ENCODE measurements at places on chromosomes 5 and 9. TPM values are rescaled to one million over a fixed set of nuclear protein-coding genes. Genes with fewer than 3 reads are reported as not detected.
A peak's percentile ranks its signal among the peaks of the same experiment; 100 is the strongest.

Gene GCNT1
- 2.3 TPM for total RNA-seq

Gene PAEP
- total RNA-seq: not detected

Gene SLC25A2
- total RNA-seq: not detected

Gene PCDHGB2
- 3.9 TPM for total RNA-seq

DNA sequence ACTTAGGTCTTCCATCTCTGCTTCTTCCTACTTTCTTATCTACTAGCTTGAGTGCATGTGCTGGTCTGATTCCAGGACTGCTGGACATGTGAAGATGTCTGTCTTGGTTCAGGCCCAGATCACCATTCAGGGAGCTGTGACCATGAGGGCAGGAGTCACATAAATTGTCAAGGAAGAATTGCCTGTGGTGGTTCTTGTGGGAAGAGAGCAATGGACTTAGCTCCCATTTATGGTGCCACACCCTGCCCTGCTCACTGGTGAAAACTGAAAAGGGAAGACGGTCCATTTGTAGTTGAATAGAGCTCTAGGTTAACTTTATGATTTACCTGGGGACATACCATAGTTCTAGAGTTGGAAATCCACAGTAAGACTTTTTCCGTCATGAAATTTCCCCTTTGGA lies 244.3 kb upstream of the ZNF608 start:
- DNase-seq: no peak
- no peaks in the 10 kb centered on the region for H3K4me1 ChIP-seq
- no peak overlapping the region for H3K27ac ChIP-seq
- no peaks in the 10 kb centered on the region for H3K36me3 ChIP-seq

DNA sequence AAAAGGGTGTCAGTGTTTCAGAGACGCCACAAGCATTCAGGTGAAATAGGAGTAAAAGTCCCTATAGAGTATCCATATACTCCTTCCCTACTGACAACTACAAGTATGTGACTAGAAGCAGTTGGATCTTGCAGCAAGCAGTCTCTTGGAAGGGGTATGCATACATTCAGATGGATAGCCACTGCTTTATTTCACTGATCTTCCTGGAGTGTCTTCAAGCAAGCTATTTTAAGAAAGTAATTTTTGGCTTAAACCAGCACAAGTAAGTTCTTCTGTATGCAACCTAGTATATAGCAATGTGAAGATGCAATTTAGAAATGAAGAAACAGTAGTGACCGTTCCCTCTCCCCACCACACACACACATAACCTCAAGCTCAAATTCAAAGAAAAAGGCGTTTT lies 446.8 kb upstream of the CDH18 start:
- H3K36me3 ChIP-seq: no peaks in the 10 kb centered on the region
- no peak overlapping the region for H3K27ac ChIP-seq
- DNase-seq: no peak
- H3K4me3 ChIP-seq: no peak overlapping the region
- H3K27me3 ChIP-seq: no peaks in the 10 kb centered on the region

DNA sequence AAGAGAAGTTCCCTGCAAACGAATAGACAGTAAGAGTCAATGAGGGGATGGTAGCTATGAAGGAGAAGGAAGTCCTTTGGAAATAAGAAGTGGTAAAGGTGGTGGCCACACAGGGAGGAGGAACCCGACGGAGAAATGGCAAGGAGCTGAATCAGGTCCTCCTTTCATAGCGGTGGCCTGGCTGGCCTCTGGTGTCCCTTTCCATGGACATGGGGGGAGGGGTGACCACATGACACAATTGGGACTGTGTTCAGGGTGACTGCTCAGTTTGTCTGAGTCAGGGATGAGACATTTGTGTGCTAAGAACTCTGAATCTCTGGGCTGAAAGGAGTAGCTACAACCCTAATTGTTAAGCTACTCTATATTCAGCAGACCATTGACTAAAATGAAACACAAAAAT lies 28.7 kb upstream of the TIMD4 start:
- H3K36me3 ChIP-seq: no peaks in the 10 kb centered on the region
- no peak overlapping the region for H3K27ac ChIP-seq
- H3K4me1 ChIP-seq: no peaks in the 10 kb centered on the region
- H3K4me3 ChIP-seq: no peak overlapping the region

DNA sequence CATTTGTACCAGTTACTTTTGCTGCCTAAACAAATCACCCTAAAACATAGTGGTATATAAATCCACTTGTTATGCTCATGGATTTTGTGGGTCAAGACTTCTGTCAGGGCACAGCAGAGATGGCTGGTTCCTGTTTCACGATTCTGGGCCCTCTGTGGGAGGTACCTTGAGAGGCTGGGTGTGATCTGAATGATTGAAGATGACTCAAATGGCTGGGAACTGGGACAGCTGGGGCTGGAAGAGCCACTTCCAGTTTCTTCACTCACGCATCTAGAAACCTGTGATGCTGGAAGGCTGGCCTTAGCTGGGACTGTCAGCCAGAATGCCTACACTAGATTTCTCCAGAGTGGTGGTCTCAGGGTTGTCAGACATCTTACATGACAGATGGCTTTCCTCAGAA lies 88.1 kb downstream of the KIF4B start:
- no peak overlapping the region for H3K4me3 ChIP-seq
- H3K27me3 ChIP-seq: no peaks in the 10 kb centered on the region
- no peak for DNase-seq
- no peaks in the 10 kb centered on the region for H3K4me1 ChIP-seq

DNA sequence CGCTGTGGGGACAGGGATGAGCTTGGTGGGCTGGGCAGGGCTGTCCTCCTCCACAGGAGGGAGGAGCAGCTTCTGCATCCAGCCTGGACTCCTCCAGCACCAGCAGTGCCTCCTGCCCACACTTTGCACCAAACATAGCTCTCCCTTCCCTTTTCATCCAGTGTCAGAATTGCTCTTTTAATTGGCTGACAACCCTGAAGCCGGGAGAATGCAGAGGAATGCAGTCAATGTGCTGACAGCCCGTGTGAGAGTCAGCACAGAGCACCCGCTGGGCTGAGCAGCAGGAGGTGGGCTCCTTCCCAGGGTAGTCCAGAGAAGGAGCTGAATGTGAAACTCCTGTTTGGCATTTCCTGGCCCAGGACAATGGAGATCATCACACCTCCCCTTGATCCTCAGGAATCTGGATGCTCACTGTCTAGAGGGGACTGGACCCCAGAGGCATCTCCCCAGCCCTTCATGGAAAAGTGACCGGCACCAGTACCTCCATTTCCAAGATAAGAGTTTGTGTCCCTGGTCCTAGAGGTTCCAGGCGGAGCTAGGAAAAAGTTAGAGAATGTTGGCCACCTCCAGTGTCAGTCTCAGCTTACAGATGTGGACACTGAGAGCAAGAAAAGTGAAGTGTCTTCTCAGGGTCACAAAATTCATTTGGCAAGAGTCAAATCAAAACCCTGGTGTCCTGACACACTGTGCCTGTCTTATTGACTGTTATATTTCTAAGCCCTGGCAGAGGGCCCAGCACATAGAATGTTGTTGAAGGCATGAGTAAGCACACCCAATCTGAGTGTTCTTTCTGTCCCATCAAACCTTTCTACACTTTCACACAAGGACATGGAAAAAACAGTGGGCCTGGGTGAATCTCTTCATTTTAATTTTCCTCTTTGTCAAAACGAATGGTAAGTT lies 202.1 kb downstream of the SNX18 start:
- H3K36me3 ChIP-seq: no peaks in the 10 kb centered on the region
- no peak overlapping the region for H3K27ac ChIP-seq
- H3K4me1 ChIP-seq: no peaks in the 10 kb centered on the region
- DNase-seq: no peak
- no peak overlapping the region for H3K4me3 ChIP-seq

GRCh38 chr9:70080481-70081119 lies 37.0 kb downstream of the MAMDC2 start:
- H3K4me1 ChIP-seq: peaks cover 19% of the 10 kb centered on the region
- no peak overlapping the region for H3K4me3 ChIP-seq
- DNase-seq: no peak

GRCh38 chr9:123425836-123426365 lies 69.9 kb downstream of the CRB2 start:
- H3K27me3 ChIP-seq: no peaks in the 10 kb centered on the region
- no peaks in the 10 kb centered on the region for H3K4me1 ChIP-seq
- H3K4me3 ChIP-seq: no peak overlapping the region
- no peaks in the 10 kb centered on the region for H3K36me3 ChIP-seq
- DNase-seq: no peak

GRCh38 chr9:136722093-136722968 lies 10.0 kb downstream of the DIPK1B start:
- peaks cover 68% of the 10 kb centered on the region for H3K4me1 ChIP-seq
- H3K36me3 ChIP-seq: peaks cover 50% of the 10 kb centered on the region
- H3K27me3 ChIP-seq: no peaks in the 10 kb centered on the region
- no peak overlapping the region for H3K4me3 ChIP-seq
- peak overlapping the region; percentile 71 for H3K27ac ChIP-seq
